ENCODE measurements at places on chromosomes 5 and 9.

DNA sequence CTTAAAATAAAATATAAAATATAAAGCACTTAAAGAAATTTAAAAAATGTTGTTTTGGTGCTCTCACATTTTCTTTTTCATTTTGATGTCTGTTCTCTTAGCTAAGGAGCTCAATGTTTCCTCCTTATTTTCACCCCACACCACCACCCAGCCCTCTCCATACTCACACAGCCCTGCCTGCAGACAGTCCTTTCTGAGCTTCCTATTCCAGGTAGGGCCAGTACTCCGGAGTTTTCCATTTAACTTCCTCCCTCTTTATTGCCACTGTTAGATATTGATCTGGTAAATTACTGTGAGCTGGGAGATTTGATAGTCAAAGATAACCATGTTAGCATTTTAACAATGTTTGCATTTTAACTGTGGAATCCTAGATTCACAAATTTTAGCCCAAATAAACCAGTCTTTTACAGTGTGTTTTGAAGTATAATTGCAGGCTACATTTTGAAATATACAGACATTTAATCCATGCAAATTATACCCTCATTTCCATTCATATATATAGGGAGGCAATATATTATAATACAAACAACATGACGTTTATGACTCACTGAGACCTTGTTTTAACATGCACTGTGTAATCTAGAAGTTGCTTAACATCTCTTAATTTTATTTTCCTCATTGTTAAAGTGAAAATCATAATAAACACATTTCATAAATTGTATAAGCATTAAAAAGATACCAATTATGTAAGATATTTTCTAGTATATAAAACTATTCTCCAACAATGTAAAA is 927.1 kb downstream of the NR2F1-AS1 start:
- no peak for DNase-seq

GRCh38 chr9:8815219-8815618 is 1015.6 kb upstream of the DMAC1 start:
- no peak for DNase-seq

DNA sequence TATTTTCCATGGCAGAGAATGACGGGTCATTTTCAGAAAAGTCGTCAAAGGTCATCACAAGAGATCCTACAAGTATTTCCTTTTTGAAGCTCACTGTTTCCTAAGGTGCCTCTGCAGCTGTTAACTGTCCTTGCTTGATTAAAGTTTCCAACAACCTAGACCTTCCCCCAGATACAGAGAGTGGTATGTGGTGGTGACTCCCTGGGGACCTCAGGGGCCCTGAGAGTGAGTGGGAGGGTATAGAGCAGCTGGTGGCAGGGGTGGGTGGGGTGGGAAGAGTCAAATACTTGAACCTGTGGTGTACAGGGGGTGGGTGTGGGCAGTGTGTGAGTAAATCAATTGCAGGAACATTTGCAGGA is 1.6 kb upstream of the CD72 start:
- no peak for DNase-seq

- DNase-seq: no peak
These were observed 379.3 kb downstream of the PLK2 start for GRCh38 chr5:58080573-58080972.

DNA sequence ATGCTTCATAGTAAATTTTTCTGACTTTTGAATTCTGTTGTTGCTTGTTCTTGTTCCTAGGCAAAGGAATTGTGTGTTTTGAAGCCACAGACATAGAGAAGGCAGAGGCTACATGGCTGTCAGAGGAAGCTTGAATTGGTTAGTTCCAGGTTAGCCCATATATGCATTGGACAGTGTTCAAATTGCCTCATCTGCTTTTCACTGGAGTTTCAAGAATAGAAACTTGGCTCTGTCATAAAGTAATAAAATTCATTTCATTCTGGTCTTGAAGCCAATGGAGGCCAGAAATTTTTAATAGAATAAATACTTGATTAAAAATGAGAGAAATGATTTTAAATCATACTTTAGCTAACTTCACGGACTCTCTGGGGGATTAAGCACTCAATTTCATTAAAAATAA is 178.0 kb downstream of the YIPF5 start:
- no peak for DNase-seq

DNA sequence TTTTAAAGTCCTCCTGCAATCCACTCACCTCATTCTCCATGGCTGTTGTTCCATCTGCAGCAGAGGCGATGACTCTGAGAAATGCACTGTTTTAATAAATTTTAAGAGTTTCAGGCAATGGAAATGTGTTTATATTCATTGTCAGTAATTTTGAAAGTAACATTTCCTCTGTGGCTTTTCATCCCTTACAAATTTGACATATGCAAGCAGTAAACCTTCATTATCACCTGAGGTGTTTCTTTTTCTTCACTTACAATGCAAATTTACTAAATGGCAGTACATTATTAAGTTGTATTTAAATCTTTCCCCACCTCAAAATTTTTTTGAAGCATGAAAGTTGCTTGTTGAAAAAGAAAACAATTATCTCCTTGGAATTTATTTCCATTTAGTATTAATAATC is 136.9 kb downstream of the DIRAS2 start:
- no peak for DNase-seq

- no peak for DNase-seq
These were observed 61.8 kb upstream of the RAD23B start for GRCh38 chr9:107221321-107221720.

GRCh38 chr9:134396258-134396742 is 70.0 kb downstream of the RXRA start:
- DNase-seq: no peak

DNA sequence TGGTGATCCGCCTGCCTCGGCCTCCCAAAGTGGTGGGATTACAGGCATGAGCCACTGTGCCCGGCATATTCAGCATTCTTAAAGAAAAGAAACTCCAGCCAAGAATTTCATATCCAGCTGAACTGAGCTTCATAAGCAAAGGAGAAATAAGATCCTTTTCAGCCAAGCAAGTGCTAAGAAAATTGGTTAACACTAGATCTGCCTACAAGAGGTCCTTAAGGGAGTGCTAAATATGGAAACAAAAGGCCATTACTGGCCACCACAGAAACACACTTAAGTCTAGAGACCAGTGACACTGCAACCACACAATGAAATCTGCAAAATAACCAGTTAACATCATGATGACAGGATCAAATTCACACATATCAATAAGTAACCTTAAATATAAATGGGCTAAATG is 331.5 kb downstream of the MAN2A1 start:
- DNase-seq: no peak

- no peak for DNase-seq
These were observed 53.0 kb downstream of the EXOSC2 start for GRCh38 chr9:130746434-130747212.

GRCh38 chr9:98862936-98863335 is 55.5 kb downstream of the GALNT12 start:
- DNase-seq: no peak

GRCh38 chr9:105296877-105297287 is 52.4 kb downstream of the SLC44A1 start:
- no peak for DNase-seq

- no peak for DNase-seq
These were observed 59.9 kb upstream of the IRX4 start for GRCh38 chr5:1942630-1943029.

DNA sequence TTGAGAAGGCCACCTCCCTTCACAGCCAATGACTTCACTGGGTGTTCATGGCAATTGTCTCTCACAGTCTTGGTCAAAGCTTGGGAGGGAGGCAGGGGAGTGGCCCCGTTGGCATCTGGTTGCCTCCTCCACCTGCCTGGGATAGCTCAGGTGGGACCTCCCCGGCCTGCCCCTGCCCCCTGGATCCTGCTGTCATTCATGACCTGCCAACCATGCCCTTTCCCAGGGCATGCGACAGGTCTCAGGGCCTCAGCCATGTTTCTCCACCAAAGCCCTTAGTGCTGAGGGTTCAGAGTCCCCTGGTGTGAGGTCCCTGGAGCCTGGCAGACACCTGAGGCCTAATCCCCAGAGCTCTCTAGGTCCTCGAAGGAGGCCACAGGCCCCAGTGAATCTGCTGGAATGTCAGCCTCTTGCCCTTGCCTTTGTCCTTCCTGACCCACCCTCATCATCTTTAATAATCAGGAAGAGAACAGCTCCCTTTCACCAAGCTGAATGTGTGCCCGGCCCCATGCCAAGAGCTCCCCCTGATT is 5.6 kb downstream of the DAB2IP start:
- DNase-seq: no peak

GRCh38 chr5:39714036-39714698 is 289.4 kb upstream of the DAB2 start:
- DNase-seq: no peak

DNA sequence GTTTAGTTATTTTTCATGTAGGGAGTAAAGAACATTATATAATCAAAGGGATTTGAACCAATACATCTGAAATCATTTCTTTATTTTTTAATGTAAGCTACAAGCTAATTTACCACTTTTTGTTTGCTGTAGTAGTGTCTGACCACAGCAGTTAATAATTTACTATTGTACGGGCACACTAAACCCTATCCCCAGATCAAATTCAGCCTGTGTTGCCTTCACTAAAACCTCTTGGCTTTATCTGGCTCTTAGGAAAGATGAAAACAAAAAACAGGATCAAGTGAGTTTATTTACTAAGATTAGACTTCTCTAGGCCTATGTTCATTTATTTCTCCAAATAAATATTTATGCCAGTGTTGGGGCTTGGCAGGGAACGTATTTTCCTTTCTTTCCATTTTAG is 384.1 kb downstream of the EBF1 start:
- no peak for DNase-seq

- DNase-seq: no peak
These were observed 10.6 kb downstream of the HMCN2 start for GRCh38 chr9:130276121-130276520.

DNA sequence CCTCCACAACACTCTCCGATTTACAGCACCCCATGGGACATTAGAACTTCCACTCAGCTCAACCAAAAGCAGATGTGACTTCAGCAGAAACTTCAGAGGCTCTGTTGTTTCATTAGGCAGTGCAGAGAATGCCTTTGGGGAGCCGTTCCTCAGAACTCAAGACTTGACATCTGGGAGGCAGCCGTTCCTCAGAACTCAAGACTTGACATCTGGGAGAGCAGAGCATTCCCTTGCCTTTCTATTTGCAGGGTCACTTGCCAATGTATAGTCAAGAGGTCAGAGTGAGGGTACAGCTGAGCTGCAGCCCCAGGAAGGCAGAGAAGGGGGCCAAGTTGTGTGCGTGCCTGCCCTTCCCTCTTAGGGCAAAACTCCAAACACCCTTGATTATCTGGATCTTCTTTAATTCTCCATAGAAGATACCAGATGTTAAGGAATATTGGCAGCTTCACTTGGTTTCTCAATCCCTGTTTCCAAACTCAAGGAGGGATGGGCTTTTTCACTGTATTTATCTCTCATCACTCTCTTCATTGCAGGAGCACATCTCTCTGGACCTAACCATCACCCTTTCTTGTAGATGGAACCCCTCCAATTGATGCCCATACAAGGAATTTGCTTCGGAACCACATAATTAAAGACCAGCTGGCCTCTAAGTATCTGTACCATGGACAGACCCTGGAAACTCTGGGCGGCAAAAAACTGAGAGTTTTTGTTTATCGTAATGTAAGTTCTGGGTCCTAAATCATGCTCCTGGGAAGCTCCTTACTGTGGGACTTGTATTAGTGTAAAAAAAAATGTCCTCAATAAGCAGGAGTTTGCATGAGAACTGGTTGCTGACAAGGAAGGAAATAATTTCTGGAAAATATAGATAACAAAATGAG is 25.6 kb downstream of the TGFBI start:
- no peak for DNase-seq

- DNase-seq: no peak
These were observed 91.1 kb upstream of the CER1 start for GRCh38 chr9:14813336-14814248.

DNA sequence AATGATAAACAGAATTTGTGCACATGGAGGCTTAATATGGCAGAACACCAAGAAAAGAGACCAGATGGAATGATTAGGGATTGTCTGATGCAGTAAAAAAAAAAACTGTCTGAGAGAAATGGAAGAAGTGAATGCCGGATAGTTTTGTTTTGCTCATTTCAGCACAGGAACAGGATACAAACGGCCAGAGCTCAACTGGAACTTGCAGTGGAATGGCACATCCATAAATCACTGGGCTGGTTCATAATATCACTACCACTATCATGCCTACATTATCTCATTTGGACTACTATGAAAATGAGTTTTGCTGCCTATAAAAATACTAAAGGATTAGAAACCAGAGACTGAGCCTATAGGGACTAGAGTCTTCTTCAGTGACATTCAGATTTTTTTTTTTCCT is 9.7 kb downstream of the PTAR1 start:
- no peak for DNase-seq

DNA sequence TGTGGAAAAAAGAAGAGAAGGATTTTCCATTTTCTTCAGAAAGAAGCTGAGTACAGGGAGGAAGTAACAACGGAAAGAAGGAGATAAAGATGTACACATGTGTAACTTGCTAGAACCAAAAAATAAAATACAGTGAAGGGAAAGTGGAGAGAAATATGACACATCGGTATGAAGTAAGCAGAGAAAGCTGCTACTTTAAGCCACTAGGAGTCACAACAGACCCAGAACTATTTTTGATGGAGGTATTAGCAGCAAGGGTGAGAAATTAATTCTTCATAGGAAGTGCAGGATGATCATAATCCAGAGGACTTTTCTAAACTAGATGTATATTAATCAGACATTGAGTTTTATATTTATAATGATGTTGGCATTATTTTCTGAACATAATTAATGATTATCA is 88.5 kb downstream of the FAM174A start:
- DNase-seq: no peak

Data from NCI-H1105 (cell line).